ENCODE measurements at places on chromosomes 3 and 15.
A peak's percentile ranks its signal among the peaks of the same experiment; 100 is the strongest.

GRCh38 chr3:162770551-162770950 is 1273.9 kb downstream of the OTOL1 start:
- no peak for DNase-seq

GRCh38 chr3:128051459-128051836 is 789 bp upstream of the SEC61A1 start:
- no peak for DNase-seq

- DNase-seq: no peak
These were observed 5.6 kb upstream of the RBMS3 start for GRCh38 chr3:29275309-29275708.

GRCh38 chr3:12993517-12994356 is 79.5 kb downstream of the IQSEC1 start:
- DNase-seq: no peak

DNA sequence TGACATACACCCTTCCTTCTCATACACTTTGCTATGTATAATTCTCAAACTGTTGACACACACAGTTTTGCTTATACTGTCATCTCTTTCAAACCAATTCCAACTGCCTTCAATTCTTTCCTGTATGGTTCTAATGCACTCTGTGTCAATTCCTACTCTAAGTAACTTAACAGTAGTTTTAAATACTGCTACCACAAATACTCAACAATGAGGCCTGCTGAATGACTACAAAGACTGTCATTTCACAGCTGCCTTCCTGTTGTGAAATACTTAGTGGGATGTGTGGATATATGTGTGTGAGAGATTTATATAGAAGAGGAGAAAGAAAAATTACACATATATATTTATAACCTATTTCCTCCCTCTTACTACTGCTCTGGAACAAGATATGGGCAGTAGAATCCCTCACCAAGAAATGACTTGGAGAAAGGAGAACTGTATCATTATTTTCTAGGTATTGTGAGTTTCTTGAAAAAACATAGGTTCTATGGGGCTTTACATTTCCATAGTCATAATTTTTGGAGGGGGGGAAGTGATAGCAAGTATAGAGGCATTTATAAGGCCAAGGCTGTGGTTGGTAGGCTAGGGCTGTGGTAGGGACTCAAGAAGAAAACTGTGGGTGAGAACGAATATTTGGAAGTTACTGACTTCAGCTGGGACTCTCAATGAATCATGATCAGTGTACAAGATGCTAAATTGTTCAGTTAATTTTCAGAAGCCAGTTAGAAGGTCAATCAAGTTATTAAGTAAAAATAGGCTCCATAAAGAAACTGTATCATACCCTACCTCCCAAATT is 88.7 kb downstream of the ANKRD28 start:
- DNase-seq: no peak

GRCh38 chr3:115325539-115325938 is 178.5 kb upstream of the ZBTB20 start:
- no peak for DNase-seq

- no peak for DNase-seq
These were observed 627.2 kb downstream of the ZIC1 start for GRCh38 chr3:148036331-148036876.

- no peak for DNase-seq
These were observed 150.1 kb downstream of the RAB11A start for GRCh38 chr15:66019368-66019767.

DNA sequence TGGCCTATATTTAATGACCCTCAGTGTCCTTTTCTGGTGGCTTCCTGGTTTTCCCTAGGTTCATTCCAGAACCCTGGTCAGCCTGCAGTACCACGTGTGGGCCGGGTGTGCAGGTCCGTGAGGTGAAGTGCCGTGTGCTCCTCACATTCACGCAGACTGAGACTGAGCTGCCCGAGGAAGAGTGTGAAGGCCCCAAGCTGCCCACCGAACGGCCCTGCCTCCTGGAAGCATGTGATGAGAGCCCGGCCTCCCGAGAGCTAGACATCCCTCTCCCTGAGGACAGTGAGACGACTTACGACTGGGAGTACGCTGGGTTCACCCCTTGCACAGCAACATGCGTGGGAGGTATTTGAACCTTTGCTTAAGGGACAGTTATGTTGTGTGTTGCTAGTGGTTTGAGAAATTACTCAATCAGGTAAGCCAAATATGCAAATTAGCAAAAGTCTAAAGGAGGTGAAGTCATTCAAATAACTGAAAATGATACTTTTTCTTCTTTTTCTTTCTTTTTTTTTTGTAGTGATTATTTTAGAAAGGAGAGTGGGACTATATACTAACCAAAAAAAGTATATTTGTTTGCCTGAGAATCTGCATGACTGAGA is 259.2 kb downstream of the ADAMTSL3 start:
- no peak for DNase-seq

DNA sequence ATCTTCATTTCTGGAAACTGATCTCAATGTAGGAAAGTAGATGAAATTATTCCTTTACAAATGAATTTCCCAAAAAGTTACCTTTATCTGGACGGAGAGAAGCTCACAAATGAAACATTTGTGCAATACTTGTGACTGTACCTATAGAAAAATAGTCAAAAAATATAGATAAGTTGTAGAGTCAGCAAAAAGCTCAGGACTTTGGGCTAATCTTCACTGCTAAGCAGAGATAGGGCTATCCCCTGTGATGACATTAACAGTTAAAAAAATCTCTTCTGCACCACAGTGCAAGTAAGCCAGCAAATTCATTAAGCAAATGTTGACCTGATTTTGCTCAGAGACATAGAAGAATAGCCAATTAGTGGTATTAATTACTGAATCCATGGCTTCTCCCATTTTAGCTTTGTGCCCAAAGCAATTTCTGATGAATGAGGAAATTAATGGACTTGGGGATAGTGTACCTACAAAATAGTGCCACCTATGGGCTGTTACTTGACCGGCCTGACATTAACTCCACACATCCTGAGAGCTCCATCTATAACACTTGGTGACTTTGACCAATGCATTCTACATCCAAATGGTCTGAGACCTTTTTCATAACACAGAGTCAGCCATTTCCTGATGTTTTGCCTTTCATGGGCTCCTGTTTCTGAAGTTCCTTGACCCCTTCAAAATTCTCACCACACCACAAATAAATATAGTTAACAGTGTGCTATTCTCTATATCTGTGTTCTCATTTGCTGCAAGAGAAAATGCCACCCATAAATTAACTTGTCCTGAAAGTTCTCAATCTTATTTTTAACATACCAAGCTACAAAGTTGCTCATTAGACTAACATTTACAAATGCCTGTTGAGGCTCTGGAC is 105.0 kb downstream of the SSR3 start:
- peak; percentile 62 for DNase-seq

DNA sequence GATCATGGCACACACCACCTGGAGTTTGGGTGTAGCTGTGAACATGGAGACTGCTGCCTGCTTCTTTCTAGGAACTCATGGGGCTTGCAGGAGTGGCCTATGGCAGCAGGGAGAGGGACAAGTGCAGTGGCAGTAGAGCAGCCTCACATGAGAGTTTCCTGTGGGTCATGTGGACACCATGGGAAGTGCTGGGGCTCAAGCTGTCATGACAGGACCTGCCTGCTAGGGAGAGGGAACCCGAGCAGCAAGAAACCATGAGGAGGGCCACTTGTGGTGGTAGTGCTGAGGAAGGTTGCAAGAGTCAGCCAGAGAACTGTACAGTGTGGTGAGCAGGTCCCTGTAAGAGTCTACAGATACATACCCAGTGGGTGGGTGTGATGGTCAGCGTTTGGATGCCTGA is 73.8 kb upstream of the MRPS22 start:
- DNase-seq: no peak

GRCh38 chr15:29743475-29743874 is 78.8 kb downstream of the TJP1 start:
- DNase-seq: no peak

GRCh38 chr3:154538566-154539360 is 108.8 kb upstream of the GPR149 start:
- DNase-seq: peak; percentile 62

DNA sequence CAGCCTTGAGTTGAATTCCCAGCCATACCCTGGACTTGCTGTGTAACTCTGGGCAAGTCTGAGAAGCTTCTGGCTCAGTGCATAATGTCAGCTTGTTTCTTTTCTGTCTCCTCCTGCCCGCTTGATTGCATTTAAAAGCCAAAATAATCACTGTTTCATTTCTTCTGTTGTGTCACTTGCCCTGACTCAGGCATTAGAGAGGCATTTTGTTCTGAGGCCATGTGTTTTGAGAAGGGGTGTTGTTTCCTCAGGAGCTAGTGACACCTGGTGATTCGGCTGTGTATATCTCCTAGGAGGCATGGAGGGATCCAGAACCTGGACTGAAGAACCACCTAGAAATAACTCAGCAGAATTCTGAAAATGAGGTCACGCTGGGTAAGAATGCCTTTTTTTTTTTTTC is 16.0 kb downstream of the WDR73 start:
- no peak for DNase-seq

DNA sequence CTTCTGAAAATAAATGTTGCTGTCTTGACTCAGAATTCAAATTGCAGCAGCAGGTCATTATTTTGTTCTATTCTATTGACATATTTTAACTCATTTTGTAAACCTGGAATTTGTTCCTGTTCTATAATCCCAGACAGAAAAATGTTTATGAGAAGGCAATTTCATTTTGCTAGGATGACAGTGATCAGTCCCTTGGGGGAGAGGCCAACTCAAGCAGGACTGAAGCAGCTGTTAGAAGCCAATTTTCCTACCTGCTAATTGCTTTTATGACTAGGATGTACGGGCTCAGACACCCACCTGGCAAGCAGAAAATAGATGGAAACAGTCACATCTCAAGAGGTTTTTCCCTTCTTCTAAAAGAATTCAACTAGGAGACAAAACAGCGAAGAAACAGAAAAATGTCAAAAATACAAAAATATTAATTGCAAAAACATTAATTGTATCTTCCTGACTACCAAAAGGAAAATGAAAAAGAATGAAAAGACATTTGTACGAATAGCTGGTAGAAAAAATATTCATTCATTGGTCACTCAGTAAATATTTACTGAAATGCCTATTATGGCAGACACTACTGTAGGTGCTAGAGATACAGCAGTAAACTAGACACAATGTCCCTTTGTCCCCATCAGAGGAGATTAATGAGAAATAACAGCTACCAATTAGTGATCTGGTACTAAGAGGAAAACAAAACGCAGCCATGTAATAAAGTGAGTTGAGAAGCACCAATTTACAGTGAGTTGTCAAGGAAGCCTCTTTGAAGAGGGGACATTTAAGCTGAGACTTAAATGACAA is 73.5 kb downstream of the PEAK1 start:
- DNase-seq: no peak

GRCh38 chr3:95815828-95816227 is 998.6 kb upstream of the EPHA6 start:
- DNase-seq: peak; percentile 11

GRCh38 chr3:105755121-105755886 is 113.5 kb downstream of the CBLB start:
- no peak for DNase-seq

DNA sequence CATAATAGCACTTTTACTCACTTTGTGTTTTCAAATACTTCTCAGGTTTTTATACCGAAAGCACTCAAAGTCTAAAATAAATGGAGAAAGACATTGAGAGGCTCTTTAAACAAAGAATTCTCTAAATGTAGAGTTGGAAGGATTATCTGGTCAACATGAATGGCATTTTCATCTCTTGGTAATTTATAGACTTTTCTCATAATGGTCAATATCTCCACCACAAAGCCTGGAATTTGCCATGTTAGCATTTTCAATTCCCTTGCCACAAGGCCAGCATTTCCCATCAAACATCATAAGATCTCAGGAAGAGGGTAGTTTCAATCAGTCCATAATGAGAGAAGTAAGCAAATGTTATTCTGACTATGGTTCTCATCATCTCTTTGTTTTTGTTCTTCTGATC is 293.0 kb downstream of the CADM2 start:
- DNase-seq: no peak

GRCh38 chr3:137105277-137105977 is 147.6 kb downstream of the IL20RB start:
- peak; percentile 73 for DNase-seq

DNA sequence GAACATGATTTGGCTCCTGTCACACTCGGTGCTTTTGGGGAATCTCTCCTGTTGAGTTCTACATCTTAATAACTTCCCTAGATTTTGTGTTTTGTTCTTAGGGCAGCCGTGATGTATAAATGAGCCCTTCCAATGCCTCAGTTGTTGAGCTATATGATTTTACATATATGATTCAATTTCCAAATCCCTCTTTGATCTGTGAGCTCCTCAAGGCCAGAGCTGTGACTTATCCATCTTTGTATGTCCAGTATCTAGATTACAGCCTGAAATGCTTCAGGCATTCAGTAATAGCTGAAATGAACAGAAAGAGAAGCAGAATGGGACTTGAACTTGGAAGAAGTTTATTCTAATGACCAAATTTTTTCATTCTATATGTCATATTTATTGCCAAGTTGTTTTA is 26.6 kb downstream of the CGGBP1 start:
- no peak for DNase-seq

GRCh38 chr3:11734-12133 is 184.8 kb upstream of the CHL1 start:
- DNase-seq: no peak

GRCh38 chr3:171375666-171376595 is 84.3 kb downstream of the TNIK start:
- no peak for DNase-seq

DNA sequence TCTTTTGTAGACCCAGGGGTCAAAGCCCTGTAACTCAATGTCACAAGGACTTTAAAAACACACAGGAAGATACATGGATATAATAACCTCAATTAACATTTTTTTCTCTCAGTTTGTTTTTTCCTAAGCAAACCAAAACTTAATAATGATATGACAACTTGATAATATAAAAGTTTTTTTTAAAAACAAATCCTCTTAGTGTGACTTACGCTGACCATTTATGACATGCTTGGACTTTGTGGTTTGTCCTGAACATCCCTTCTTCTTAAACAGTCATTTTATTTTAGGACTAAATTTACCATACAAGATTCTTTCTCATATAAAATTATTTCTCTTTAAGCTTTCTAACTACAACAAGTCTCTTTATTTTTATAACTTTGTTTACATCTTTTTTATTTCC is 25.4 kb upstream of the FAM3D start:
- no peak for DNase-seq

- no peak for DNase-seq
These were observed 9.0 kb downstream of the RRP9 start for GRCh38 chr3:51932471-51933370.

GRCh38 chr3:143171141-143171980 is 51.8 kb downstream of the CHST2 start:
- peak; percentile 49 for DNase-seq

- DNase-seq: no peak
These were observed 79.7 kb downstream of the LRRFIP2 start for GRCh38 chr3:37094636-37095035.

GRCh38 chr3:25603703-25604102 is 61.0 kb downstream of the TOP2B start:
- DNase-seq: peak; percentile 68

Measured in COLO829 (cell line).